Stimulated activated CD8-positive, alpha-beta memory T cell treated with anti-CD3 and anti-CD28 coated beads, Interleukin-4, amount 100 ng/mL, for 4 hours (primary cell): ENCODE measurements at places on chromosomes 6 and 20.

- no peak for DNase-seq
These were observed 33.2 kb downstream of the BFSP1 start for GRCh38 chr20:17497821-17498580.

- no peak for DNase-seq
These were observed 28.3 kb downstream of the PPP1R16B start for GRCh38 chr20:38833857-38834164.

- no peak for DNase-seq
These were observed 74.2 kb downstream of the CD164 start for GRCh38 chr6:109308018-109308492.

- DNase-seq = no peak
These were observed 12.9 kb upstream of the GMNN start for GRCh38 chr6:24761851-24762250.

- no peak for DNase-seq
These were observed 59.5 kb upstream of the NELFCD start for GRCh38 chr20:58921564-58921963.

DNA sequence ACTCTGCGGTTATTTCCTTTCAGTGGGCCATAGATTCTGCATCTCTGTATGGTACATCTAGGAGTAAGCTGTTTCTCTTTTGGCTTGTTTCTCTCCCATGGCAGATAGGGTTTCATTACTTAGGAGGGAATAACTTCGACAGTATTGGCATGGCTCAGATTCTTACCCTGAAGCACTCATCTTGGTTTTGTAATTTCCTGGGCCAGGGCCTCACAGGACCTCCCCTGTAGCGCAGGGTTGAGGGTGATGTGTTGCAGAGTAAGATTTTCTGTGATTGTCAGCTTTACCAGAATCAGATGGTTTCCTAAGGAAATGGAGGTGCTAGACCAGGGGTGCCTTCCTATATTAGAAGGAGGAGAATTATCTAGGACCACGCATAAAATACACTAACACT, 78.3 kb downstream of the STXBP5 start:
- no peak for DNase-seq
